ENCODE measurements at places on chromosomes 4 and X.

GRCh38 chrX:39819921-39820849, 277.6 kb downstream of the BCOR start:
- no peak for DNase-seq

- no peak for DNase-seq
Measured at GRCh38 chr4:144507311-144508101, 138.4 kb upstream of the HHIP start.

DNA sequence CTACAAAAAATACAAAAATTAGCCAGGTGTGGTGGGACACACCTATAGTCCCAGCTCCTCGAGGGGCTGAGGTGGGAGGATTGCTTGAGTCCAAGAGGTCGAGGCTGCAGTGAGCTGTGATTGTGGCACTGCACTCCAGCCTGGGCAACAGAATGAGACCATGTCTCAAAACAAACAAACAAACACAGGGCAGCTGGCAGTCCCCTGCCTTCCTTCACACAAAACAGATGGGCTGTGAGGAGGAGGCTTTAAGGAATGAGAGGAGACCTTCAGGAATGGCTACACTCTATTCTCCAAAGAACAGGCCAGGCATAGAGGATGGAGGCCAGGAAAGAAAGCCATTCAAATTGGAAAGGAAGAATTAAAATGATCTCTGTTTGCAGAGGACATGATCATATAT, 65.6 kb upstream of the MAML3 start:
- DNase-seq, result no peak

DNA sequence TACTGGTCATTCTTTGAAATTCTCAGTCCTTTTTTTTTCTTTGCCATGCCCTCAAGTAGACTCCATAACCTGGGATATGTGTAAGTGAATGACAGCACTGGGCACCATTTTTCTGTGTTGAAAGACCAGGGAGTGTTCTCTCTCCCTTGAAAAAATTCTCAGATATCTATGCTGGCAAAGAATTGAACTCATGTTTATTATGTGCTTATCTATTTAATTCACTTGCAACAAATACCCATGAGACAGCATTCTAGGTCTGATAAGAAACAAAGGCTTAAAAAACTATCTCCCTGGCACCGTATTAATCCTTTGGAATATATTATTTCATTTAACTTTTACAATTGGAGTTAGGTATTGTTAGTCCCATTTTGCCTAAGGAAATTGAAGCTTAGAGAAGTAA, 36.7 kb downstream of the LARP7 start:
- DNase-seq, result no peak

Data from HuH-7 (cell line).